ENCODE measurements at places on chromosomes 1 and 21. TPM values are rescaled to one million over a fixed set of nuclear protein-coding genes. Genes with fewer than 3 reads are reported as not detected.

Gene ATAD3C
- 3.2 TPM for total RNA-seq

Gene FABP3
- 0.24 TPM for total RNA-seq

Gene ABCB10
- total RNA-seq = 28.9 TPM

Gene KRTAP19-3
- not detected for total RNA-seq

Gene AMY2A
- total RNA-seq = not detected

Gene PRR9
- not detected for total RNA-seq

Gene SHE
- total RNA-seq = not detected

Gene GPX7
- 14.1 TPM for total RNA-seq

Gene LCE6A
- not detected for total RNA-seq

Gene S100A9
- total RNA-seq = 0.31 TPM

Gene IFNLR1
- total RNA-seq = 8.5 TPM

Gene LIN28A
- 0.04 TPM for total RNA-seq

Gene MLLT11
- total RNA-seq = 0.22 TPM

Gene SF3B4
- total RNA-seq = 24.6 TPM

Gene CDC14A
- total RNA-seq = 4.9 TPM

Gene CELA2B
- not detected for total RNA-seq

Gene APP
- total RNA-seq = 70.6 TPM

Gene DENND2C
- 0.25 TPM for total RNA-seq

Gene B4GALT2
- 56.5 TPM for total RNA-seq

Gene NECTIN4
- 12.4 TPM for total RNA-seq

Gene GNG4
- total RNA-seq = 27.1 TPM

Gene TAS1R1
- total RNA-seq = 1.4 TPM

Gene CD34
- total RNA-seq = not detected

Gene OR2L13
- not detected for total RNA-seq

Gene GNAT2
- total RNA-seq = 0.20 TPM

Gene TACSTD2
- total RNA-seq = not detected

Gene TMEM54
- 2.5 TPM for total RNA-seq

Gene POMGNT1
- 33.9 TPM for total RNA-seq

Gene MSH4
- 0.09 TPM for total RNA-seq

Measured in HepG2 (cell line).